ENCODE measurements at places on chromosomes 6 and 20.

GRCh38 chr6:125584468-125584939, 164.9 kb upstream of the HEY2 start:
- peak; percentile 85 for DNase-seq

DNA sequence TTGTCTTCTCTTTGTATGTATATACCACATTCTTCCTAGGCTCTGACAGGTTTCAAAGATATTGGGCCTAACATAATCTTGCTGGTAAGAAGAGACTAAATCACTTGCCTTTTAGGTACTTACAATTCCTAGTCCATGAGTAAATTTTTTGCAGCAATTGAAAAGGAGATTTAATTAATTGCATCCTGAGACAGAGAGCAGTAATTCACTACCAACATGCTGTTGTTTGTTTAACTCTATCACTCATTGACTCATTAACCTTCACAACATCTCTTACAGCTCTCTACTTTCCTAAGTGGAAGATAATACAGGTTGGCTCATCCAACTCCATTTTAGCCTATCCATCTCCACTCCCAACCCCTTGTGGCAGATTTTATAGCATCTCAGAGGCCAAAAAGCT, 280.4 kb downstream of the ALDH8A1 start:
- DNase-seq = no peak

DNA sequence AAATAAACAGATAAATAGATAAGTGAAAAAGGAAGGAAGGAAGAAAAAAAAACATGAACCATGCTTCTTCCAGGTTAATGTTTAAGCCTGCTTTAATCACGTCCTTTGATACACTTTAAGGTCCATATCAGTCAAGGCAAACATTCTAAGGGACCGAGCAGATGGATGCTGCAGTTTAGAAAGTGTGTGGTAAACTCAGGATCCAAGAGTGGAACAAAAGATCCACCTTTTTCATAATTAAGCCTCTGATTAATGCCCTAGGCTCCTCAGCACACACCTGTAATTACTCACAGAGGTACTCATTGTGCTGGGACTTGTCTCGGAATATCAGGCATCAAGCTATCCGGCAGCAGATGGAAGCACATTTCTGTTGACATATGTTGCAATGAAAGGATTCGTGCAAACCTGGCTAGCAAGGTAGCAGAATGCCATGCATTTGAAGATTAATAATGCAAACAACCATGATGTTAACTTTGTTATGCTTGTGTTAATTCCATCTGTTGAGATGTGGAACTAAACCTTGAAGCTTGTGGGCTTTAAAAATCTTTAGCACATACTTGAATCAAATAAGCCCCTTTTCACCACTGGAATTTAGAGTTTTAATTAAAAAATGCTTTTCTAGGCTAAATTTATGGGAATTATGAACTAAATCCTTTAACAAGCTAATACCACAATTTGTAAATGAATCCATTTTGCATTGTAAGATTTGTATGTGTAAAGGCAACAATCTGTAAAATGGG, 163.7 kb downstream of the RALGAPA2 start:
- DNase-seq = no peak

DNA sequence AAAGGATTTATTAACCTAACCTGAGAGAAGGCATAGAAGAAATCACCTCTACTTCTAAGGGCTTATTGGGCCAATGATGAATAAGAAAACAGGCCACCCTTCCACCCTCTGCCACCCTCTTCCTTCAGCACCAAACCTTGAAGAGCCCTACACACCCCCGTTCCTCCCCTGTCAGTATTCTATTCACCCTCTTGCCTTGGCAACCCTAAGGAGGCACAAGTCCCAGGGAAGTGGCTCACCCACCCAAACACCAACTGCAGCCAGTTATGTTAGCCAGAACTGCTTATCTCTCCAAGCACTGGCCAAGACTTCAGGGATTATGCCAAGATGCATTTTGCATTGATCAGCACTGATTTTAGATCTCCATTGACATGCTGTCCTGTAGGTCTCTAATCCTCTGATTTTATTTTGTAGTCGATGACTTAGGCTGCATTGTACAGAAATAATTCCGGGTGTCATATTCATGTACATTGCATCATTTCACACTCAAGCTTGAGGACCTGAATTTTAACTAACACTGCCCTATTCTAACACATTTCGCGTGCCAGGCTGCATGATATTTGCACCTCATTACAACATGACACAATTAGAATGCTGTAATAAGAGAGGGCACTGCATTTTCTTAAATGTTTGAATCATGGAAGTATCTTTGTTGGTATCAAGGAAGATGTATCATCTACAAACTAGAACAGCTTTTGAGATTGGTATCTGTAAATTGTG, 15.7 kb downstream of the CNKSR3 start:
- no peak for DNase-seq

DNA sequence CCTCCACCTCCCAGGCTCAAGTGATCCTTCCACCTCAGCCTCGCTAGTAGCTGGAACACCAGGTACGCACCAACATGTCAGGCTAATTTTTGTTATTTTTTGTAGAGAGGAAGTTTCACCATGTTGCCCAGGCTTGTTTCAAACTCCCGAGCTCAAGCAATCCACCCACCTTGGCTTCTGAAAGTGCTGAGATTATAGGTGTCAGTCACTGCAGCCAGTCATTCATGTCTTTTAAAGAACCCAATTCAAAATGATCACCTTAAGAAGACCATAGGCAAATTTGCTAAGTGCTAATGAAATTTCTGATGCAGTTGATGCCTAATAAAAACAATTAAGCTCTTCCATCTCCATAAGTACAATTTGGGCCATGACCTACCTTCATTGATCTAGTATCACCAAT, 2.6 kb upstream of the VNN2 start:
- DNase-seq = no peak

DNA sequence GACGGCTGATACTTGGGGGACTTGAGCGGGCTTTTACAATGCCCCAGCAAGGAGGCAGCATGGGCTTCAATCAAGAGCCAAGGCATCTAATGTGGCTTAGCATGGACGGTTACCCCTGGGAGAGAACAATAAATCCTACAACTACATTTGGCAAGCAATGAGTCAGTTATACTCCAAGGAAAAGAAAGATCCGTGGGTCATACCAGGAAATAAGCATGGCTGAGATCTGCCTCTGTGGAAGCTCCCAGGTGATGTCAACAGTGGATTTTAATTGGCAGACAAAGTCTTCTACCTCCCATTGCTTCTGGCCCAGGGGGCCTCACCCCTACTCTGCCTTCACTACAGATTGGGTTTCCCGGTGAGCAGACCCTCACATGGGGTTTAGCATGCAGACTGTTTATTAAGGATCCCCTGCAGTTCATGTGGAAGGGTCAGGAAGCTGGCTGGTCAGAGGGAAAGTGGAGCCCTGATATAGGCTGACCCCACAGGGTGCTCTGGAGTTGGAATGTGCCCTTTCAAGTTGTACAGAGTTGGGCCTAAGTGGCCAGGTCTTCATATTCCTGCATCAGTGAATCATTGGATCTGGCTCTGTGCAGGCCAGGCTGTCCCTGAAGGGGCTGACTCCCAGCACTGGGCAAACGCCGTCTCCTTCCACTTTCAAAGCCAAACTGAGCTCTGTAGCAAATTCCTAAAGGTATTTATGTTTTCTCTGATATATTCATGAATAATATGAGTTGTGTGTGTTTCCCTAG, 91.3 kb upstream of the GGTLC1 start:
- no peak for DNase-seq

DNA sequence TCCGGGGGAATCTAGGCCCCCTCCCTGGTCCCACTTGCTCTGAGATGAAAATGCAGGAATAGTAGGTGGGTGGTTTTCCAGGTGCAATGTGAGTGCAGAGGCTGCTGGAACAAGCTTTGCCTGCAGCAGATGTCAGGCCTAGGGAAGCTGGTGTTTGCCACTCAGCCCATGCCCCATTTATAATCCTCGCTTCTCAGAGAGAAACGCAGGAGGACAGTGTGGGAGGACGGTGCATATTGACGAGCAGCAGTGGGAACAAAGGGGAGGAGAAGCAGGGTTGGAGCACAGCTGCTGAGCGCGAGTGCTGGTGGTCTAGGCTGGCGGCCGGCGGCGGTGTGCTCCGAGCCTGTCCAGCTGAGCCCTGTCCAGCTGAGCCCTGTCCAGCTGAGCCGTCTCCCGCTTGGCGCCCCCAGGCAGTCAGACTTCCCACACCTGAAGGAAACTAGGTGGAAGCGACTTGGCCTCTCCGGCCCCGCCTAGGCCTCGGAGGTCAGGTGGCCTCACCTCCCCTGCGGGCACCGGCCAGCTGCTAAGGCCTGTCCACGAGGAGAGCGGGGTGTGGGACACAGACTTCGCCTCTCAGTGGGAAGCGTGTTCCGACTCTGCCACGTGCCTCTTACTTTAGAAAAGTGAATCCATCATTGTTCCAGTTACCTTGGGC, 49.7 kb upstream of the FRMD1 start:
- DNase-seq = no peak

GRCh38 chr6:108806171-108806570, 42.1 kb upstream of the ARMC2 start:
- peak; percentile 18 for DNase-seq

DNA sequence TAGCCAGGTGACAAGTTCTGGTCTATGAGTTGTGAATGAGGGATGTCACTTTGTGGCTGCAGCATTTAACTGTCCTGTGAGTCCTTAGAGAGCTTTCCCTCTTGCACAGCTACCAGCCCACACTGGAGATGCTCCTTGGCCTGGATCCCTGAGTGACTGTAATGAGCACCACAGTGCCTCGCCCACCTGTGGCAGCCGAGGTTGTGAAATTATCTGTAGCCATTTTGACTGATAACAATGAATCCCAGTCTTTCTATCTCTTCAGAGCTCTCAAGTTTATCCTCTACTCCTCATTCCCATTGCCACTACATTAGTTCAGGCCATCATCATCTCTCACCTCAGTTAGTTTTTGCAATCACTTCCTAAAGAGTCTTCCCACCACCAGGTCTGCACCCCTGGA, 41.3 kb upstream of the BEND3 start:
- no peak for DNase-seq

DNA sequence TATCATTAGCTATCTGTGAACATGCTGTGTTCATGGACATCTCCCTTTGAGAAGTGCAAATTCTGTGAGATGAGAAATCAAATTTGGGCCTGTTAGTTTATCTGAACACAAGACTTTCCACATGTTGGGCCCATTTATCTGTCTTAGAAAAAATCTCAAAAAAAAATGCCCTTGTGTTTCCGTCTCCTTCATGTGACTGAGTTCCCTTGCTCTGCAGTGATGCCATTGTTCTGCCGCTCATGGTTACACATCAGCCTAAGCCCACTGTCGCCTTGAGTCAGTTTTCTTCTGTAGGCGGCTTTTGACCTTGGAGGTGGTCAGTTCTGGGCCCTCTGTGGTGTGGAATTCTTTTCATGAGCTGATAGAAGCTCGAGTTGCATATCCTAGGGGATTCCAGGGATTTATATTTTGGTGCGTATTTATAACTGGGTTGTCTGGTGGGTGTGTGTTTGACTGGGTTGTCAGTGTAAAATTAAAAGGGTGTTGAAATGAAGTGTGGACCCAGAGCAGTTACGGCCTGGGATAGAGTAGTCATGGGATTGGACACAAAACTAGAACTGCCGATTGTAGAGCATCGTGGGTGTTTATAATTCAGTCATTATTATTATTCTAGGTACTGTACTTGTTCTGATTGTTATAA, 156.7 kb downstream of the JARID2 start:
- DNase-seq = no peak

GRCh38 chr6:20200761-20201630, 11.3 kb downstream of the MBOAT1 start:
- DNase-seq = peak; percentile 49

DNA sequence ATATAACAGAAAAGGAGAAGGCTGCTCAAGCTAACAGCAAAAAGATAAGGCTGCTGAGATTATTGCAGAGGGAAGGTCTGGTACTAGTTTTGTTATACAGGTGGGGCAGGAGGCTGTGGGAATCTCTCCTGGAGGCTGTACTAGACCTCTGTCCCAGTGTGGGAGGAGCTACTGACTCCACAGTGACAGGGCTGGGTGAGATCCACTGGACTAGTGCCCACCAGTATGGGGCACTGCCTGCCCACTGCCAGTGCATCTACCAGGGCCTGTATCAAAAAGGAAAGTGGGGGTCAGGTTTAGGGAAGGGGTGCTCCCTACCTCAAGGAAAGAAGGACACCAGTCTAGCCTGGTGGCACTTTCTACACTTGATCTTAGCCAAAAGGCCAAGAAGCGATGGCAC, 30.1 kb downstream of the GSTA2 start:
- no peak for DNase-seq

DNA sequence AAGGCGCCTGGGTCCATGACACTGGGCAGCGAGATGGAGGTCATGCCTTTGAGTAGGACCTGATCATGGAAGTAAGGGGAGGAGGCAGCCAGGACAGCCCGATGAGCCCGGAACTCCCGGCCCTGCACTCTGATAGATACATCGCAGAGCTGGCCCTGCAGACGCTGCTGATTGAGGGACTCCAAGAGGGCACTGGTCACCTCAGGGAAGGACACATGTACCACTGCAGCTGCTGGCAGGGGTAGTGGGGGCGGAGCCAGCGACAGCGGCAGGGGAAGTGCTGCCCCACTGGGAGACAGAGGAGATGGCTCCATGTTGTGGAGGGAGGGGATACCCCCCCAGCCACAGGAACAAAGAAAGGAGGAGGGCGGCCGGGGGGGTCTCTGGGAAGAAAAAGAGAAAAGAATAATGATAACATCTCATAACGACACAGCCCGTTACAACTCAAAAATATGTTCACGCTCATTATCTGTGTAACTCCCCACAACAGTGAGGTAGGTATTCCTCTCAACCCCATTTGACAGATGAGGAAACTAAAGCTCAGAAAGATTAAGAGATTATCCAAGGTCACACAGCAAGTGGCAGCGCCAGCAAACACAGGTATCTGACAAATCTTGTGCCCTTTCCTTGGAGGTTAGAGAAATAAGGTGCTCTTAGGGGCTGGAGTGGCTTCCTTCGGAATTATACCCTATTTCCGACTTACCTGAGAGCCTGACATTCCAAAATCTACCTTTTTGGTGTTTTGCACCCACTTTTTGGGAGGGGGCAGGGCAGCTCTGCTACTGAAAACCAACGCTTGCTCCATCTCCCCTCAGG, 733 bp downstream of the ZBTB22 start:
- no peak for DNase-seq

GRCh38 chr6:162785632-162786242, 58.0 kb downstream of the PACRG start:
- no peak for DNase-seq

DNA sequence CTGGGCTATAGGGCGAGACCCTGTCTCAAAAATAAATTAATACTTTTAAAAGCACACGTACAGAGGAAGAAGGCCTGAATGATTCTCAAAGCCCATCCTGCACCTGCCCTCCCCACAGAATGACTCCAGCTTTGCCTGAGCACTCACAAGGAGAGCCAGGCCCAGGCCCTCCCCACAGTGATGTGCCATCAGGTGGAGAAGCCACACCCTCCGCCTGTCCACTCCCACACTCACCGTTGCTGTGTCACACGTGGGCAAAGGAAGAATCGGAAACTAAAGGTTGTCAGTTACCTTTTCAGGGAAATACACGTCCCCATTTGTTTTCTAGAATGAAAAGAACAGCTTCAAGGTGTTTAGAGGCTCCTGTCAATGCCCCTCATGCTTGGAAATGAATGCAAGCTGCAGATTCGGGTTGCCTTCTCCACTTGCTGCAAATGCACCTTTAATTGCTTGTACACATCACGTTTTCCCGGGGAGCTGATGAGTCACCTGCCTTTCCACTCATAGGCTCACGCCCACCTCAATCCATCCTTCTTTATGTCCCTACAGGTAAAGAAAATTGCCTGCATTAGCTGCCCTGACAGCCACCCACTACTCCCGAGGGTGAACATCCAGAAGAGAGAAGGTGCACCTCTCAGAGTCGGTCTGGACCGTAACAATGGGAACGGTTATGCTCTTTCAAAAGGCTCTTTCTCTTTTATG, 45.5 kb upstream of the AFDN start:
- no peak for DNase-seq

Data from choroid plexus epithelial cell (primary cell).